CD4-positive, alpha-beta T cell treated with Interleukin-21 for 1 hour (primary cell): ENCODE measurements at places on chromosomes 2 and 18.

DNA sequence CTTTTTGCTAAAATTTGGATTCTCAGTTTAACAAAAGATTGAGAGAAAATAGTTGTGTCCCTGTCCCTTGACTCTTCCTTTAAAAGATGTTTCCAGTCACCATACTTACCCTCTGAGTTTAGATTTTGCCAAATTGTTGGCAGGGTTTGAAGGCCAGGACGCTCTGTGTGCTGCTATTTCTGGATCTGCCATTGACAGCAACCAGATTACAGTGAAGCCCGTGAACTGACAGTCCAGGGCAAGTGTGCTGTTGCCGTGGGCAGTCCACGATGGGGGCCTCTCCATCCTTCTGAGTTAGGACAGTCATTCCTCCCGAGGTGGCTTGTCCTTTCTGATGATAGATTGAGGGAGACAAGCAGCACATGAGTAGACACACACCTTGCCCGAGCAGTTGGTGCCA lies 89.9 kb downstream of the PTPRM start:
- no peak for DNase-seq

DNA sequence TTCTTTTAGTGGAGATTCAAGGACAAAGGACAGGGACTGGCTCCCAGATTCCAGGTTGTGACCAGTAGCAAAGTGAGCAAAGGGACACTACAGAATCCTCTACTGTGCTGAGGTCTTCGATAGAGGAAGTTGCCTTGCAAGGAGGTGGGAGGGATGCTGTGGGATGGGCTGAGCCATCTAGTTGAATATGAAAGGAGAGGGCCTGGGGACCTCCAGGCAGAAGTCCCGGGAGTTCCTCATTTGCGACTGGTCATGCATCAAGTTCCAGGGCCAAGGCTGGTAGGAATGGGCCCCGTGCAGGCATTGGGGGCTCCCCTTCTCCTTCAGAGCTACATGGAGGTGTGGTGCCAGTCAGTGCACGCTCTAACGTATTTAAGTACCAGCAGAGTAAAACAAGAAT lies 12.6 kb upstream of the PROM2 start:
- no peak for DNase-seq

DNA sequence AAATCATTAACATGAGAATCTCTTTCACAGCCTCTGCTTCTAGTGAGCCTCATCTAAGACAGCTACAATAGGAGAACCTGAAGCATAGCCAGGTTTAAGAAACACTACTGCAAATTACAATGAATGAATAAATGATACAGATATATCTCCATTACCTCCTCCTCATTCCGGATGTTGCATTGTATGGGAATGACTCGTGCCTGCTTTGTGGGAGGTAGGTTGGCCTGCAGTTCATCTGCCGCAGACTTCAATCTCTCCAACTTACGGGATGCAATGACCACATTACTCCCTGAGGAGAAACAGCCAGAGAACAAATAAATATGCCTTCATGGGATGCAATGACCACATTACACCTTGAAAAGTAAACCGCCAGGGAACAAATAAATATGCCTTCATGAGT lies 15.4 kb downstream of the PECR start:
- DNase-seq: no peak

- no peak for DNase-seq
These were observed 614.1 kb upstream of the VRK2 start for GRCh38 chr2:57432528-57432927.

DNA sequence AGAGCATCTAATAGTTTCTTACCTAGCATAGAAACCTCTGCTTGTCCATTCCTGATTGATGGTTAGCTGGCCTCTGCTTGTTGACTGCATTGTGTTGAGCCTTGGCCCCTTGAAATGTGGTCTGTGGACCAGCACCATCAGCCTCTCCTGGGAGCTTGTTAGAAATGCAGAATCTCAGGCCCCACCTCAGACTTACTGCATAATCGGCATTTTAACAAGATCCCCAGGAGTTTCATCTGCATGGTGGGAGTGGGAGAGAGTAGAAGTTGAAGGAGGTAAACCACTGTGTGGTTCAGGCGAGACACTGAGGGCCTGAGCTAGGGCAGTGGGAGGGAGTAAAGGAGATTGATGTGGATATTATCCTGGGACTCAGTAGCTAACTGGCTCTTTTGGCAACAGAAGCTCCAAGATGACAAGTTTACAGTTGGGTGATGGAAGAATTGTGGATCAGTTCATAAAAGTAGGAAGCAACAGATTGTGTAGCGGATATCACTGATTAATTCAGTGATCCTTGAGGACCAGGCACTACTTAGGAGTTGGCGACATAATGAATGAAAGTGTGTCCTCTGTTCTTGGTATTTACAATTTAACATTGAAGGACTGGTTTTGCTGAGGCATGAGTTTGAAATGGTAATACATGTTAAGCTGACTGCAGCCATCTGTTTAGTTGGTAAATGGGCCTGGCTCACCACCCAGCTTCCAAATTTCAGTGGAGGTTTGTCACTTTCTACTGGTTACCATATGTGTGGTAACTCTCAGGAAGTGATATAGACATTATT lies 20.9 kb downstream of the PHLPP1 start:
- DNase-seq: no peak

DNA sequence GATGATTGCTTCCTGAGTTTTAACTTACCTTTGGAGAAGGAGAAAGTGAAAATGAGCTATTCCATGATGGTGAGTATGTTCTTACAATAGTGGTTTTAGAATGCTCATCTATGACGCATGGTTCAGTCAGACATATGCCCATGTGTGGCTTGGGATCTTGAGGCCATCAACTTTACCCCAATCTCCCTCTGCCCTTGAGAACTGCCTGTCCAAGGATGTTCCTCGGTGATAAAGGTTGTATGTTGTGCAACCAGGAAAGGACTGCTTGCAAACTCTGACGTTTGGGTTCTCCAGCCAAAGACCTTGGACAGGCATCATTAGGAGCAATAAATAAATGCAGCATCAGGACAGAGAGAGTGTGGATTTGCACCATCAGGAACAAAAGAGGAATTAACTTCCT lies 165.0 kb downstream of the ZEB2 start:
- DNase-seq: no peak
